A549 (cell line): ENCODE measurements at places on chromosomes 7 and 10. TPM values are rescaled to one million over a fixed set of nuclear protein-coding genes. Genes with fewer than 3 reads are reported as not detected.

The CALY gene
- 0.63 to 0.89 TPM (median 0.73 TPM) in 3 replicates for polyA plus RNA-seq

The H2AZ2 gene
- 236 to 244 TPM (median 241 TPM) in 3 replicates for polyA plus RNA-seq

The PRLHR gene
- not detected in 3 replicates for polyA plus RNA-seq

DNA sequence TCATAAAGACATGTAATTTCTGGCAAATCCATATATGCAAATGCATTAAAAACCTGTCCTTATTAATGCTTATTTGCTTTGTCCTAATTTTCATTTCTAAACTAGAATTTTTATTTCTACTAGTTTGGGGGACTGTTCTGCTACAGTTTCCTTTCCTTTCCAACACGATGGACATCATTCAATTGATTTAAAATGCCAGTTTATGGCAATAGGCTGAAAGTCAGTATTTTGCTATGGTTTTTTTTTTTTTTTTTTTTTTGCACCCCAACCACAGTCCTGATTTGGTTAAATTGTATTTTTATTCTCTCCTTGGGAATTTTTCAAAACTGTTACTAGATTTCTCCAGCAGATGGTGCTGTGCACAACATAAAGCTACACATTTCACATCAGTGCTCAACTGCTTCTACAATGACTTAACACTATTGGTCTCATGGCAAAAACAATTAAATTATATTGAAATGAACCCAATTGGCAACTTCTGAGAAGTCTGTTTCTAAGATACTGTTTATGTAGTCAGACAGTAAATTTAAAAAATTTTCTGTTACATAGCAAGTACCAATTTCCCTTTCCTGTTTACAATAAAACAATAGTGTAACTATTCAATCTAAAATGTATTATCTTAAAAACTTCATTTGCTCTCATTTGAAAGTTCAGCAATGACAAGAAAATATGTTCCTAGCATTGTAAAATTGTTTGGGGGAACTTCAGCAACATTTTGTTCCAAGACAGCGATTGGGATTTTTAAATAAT is 193.8 kb upstream of the CCDC6 start:
- peak; percentile 64 for DNase-seq

GRCh38 chr7:5424749-5425506 is 1.3 kb upstream of the TNRC18 start:
- DNase-seq, result no peak

- DNase-seq, result no peak
These were observed 165.3 kb downstream of the SFMBT2 start for GRCh38 chr10:7245505-7245904.

GRCh38 chr10:132076578-132077081 is 10.9 kb downstream of the JAKMIP3 start:
- no peak for DNase-seq

DNA sequence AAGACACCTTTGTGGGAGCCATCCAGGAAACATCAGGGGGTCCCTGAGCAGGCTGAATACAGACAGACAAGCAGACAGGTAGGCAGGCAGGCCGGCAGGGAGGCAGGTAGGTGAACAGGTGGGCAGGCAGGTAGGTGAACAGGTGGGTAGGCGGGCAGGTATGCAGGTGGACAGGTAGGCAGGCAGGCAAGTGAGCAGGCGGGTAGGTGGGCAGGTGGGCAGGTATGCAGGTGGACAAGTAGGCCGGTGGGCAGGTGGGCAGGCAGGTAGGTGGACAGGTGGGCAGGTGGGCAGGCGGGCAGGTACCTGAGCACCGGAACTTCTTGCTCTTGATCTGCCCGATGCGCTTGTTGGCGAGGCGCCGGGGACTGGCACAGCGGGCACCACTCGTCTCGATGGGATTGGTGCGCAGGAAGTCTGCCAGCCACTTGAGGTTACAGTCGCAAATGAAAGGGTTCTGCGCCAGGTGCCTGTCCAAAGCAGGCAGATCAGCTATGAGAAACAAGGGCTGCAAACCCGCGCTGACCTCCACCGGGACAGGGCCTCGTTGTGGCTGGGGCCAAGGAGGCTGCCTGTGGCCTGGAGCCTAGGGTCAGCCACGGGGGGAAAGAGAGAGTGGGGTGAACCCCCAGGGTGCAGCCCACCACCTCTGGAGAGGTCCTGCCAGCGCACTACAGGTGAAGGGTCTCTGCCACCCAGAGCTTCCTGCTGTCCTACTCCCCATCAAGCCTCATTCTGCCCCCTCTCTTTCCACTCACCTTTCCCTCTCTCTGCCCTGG is 136.9 kb downstream of the SLIT1 start:
- DNase-seq, result no peak

DNA sequence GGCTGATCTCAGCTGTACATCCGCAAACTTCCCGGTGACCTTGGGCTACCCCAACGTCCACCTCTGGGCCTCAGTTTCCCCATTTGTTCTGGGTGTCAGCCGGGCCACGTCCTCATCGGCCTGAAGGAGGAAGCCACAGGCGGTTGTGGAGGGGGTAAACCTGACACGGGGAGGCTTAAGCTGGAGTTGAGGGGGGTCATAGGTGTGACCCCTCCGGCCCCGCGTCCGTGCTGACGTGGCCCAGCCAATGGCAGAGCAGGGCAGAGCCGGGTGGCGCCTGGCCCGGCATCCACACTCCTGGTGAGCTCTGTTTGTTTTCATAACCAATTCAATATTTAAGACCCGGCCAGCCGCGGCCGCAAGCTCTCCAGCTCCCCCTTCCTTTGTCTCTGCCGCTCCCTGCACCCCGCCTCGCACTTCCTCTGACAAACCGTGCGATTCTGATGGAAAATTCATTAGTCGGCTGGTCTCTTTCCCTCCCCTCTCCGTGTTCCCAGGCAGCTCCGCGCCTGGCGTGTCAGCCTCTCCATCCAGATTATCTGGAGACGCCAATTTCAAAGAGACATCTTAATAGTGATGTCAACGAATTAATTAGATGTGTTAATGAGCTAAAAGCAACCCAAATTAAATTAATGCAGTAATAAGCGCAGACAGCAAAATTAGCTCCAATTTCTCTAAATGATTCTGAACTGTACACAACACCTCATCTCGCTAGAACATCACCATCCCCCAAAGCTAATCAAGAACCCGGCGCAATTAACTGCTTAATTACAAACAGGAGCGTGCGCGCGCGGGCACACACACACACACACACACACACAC is 55.4 kb downstream of the MICALL2 start:
- no peak for DNase-seq

GRCh38 chr7:40644454-40645188 is 509.8 kb downstream of the SUGCT start:
- DNase-seq, result no peak

DNA sequence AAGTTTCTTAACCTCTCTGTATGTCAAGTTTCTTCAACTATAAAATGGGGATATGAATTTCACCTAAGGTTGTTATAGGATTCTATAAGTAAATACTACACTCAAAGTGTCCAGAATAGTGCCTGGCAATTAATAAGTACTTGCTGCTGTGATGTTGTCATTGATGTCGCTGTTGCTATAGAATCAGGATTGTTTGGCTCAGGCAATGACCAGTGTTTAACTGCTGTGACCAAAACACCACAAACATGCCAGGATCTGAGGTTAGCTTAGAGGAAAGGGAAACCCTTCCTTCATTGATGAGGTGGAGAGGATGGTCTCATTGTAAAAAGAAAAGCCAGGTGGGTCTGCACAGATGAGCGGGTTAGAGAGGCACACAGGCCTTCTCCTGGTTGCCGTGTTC is 223.1 kb upstream of the INHBA start:
- DNase-seq, result no peak

GRCh38 chr7:30698481-30698880 is 16.2 kb upstream of the CRHR2 start:
- no peak for DNase-seq
